ENCODE measurements at places on chromosomes 7 and 10. TPM values are rescaled to one million over a fixed set of nuclear protein-coding genes. Genes with fewer than 3 reads are reported as not detected.

Gene MYOF
- 2.9 TPM for total RNA-seq

DNA sequence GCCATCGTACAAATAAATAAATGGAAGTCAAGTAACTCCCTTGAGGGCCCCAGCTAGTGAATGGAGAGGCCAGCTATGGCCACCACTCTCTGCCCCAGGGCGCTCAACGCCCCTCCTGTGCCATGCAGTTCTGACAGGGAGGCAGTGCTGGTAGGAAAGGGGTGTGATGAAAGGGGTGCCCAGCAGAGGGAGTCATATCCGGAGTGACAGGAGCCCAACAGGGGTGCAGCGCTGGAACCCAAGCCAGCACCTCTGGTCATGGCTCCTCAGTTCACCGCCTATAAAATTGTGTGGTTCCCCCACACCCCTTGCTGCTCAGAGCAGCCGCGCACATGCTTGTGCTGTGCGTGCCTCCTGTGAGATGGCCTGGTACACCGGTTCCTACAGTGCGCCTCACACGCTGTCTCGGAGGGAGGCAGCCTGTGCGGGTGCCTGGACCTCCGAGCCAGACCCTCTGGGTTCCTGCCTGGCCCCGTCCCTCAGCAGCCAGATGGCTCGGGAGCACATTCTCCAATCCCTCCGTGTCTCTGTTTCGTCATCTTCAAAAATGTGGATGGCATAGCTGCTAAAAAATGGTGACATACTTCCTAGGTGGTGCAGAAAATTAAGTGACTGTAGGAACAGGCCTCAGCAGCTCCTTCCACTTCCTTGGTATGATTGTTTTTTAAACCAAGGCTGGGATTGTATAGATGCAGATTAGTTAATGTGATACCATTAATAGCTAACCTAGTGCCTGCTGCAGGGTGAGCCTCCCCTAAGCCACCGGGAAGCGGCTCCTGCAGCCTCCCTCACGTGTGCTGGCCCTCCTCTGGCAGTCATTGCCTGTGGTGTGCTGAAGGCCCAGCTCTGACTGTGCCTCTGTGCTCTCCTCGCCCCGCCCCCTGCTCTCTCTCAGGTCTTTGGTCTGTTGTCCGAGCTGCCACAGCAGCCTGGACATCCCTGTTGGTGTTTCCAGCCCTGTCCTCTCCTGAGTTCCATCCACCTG is 125.8 kb downstream of the EGFR start:
- DNase-seq, result no peak

GRCh38 chr7:72275382-72276070 is 136.6 kb downstream of the CALN1 start:
- DNase-seq, result no peak

DNA sequence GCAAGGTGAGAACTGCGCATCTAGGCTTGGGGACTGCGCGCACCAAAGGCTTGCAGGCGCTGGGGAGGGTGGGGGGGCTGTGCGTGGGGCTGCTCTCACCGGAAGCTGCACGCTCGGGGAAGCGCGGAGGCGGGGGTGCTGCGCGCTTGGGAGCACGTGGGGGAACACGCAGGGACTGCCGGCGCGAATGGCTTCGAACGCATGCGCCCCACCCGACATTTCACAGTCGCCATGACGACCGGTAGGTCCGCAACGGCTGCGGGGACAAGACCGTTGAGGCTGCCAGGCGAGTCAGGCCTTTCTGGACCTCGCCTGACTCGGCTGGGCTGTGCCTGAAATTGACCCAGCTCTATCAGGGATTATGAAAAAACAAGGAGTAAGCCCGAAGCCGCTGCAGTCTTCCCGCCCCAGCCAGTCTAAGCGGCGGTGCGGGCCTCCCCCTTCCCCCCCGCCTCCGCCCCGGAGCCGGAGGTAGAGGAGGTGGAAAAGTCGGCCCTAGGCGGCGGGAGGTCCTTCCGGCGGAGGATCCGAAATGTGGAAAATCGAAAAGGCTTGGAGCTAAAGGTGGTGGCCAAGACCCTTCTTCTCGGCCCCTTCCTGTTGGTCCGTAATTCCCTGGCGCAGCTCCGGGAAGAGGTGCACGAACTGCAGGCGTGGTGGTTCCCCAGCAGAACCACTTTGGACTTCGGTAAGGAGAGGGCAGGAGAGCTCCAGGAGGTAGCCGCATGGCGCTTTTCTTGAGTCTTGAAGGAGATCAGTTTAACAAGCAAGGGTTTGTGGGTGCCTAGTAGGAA is 34.9 kb upstream of the STEAP1 start:
- peak; percentile 2 for DNase-seq

GRCh38 chr10:103780242-103781149 is 74.9 kb downstream of the SH3PXD2A start:
- no peak for DNase-seq

DNA sequence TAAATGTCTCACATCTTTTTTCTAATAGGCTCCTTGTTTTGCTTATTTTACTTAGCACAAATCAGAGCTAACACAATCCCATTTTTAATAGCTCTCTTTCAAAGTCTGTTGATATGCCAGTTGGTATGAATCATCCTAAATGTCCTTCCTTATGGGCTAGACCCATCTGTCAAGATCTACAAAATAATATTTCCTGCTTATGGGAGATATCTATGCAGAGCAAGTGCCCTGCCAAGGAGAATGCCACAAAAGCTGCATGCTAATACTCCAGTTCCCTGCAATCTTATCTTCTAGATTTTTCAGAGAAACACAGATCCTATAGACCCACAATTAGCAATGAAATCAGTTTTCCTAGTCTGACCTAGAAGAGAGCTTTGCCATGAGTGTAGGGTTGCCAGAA is 230.8 kb upstream of the NPVF start:
- DNase-seq, result no peak

DNA sequence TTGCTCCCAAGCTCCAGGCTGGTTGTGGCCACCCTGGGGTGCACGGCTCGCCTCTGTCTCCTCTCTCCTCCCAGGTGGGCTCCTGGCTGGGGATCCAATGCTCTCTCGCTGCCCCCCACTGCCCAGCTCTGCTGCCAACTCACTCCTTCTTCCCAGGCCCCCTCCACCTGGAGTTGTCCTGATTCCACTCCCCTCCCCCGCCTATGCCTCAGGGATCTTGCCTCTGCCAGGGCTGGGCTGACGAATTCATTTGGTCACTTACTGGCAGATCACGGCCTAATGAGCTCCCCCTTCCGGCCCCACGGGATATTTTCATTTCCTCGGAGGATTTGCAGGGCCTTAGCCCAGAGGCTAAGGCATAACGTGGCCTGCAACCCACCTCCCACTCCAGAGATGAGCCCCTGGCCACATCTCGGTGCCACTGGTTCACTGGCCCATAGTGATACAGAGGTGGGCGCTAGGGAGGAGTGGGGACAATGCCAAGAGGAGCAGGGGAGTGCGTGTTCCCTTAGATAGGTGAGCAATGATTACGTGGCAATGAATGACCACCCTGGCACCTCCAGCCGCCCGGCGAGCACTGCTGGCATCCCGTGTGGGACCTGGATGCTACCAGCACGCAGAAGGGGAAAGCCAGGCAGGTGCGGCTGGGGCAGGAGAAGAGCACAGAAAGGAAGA is 344.6 kb upstream of the SHH start:
- peak; percentile 52 for DNase-seq

Gene PRXL2A
- total RNA-seq, result 80.3 TPM

- no peak for DNase-seq
Observed at GRCh38 chr7:159329818-159330378, 185.2 kb upstream of the VIPR2 start.

Measured in frontal cortex (tissue), 4 donors.